Hematopoietic multipotent progenitor cell treated with erythropoietin and hydrocortisone succinate and interleukin-3 and kit ligand, for 4 days (in vitro differentiated cells): ENCODE measurements at places on chromosomes 2 and 18.
A peak's percentile ranks its signal among the peaks of the same experiment; 100 is the strongest.

DNA sequence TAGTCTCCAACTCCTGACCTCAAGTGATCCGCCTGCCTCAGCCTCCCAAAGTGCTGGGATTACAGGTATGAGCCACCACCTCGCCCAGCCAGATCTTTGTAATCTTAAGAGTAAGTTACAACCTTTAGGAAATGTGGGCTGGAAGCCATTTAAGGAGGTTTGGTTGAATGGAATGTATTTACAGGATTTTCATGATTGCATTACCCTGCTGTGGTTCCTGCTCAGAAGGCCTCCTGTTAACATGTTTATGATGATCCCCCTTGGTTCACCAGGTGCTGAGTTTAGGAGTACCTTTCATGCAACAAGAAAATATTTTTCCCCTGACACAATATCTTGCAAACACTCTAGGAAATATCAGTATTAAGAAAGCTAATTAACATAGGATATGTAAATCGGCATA, 187.4 kb upstream of the SH3BP4 start:
- no peak for DNase-seq

DNA sequence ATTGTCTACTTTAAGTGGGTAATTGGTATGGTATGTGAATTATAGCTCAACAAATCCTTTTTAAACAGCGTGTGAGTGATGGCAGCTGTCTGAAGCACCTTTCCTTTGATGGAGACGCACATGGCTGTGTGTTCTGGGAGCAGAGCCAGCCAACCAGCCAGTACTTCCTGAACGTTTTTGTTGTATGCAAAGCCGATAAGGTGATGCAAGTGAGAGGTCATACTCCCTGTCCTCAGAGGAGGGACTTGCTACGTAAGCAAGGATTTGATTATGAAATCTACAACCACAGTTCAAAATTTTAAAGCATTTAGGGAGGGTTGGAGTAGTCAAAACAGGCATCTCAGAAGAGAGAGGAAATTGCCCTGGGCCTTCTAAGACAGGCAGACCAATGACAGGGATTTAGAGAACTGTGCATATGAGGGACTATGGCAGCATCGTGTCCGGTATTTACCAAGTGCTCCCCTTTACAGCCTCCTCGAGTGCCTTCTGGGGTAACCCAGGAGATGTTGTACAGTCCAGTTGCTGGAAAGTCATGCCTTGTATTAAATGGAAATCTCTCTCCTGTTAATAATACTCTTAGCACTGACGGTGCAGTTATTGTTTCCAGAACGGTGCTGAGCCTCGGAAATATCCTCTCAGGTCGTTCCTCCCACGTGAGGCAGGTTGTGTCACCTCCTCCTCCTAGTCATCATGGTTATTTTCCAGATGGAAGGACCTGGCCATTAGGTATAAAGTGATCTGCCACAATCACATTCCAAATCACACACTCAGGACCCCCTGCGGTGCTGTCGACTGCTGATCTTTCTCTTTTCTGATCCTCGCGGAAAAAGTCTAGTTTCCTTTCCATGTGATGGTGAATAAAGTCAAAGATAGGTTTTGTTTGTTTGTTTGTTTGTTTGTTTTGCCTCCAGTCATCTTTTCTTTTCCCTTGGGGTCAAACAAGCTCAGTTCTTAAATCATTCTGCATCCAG, 28.4 kb downstream of the ARHGEF4 start:
- DNase-seq = peak; percentile 59

DNA sequence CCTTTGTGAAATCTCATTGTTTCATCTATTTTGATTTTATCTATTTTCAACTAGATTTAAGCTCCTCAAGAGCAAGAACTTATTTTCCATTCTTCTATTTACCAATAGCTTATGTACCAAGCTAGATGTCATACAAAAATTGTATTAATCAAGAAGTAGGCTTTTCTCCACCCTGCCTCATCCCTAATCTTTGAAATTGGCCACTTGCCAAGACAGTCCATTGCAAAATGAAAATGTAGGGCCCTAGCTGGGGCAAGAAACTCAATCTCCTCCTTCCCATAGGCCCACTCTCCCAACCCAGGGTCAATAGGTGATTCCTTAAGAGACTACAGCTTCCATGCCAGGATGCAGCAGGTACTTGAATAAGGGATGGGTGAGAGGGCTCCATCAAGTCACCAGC, 39.3 kb upstream of the STPG4 start:
- DNase-seq = no peak

- DNase-seq = no peak
Measured at GRCh38 chr2:174442546-174443510, 44.0 kb downstream of the GPR155 start.

- DNase-seq = no peak
Measured at GRCh38 chr18:47898696-47899095, 31.8 kb downstream of the SMAD2 start.

- no peak for DNase-seq
Measured at GRCh38 chr2:241676665-241677064, 9.9 kb downstream of the DTYMK start.

DNA sequence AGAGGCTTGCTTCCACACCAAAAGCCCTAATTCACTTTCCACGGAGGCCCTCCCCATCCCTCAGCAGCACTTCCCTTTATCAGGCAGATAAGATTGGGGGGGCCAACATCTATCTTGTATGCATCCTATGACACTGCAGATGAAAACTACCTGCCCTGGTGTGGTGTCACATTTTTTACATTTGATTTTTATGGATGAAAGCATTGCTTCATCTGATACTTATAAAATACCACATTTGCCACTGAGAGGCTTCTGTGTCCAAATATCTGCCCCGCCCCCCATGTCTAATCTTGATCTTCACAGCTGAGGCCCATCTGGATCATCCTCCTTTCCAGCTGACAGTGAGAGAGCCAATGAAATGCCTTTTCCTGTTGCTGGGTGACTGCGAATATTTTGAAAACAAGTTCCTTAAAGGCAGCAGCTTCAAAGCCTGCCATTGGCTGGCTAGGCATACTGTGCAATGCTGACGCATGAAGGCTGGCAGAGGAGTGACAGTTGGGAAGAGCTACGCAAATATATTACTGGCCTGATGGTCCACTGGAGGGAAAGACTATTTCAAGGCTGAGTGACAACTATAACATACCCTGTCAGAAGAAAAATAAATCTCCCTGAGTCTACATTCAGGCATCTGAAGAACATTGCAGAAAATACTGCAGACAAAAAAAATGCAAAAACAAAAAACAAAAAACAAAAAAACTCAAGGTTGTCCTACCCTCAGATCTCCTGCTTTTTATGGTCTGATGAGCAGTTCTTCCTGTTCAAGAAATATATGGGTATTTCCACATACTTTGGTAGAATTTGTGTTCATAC, 318.7 kb downstream of the PDE11A start:
- DNase-seq = peak; percentile 79

DNA sequence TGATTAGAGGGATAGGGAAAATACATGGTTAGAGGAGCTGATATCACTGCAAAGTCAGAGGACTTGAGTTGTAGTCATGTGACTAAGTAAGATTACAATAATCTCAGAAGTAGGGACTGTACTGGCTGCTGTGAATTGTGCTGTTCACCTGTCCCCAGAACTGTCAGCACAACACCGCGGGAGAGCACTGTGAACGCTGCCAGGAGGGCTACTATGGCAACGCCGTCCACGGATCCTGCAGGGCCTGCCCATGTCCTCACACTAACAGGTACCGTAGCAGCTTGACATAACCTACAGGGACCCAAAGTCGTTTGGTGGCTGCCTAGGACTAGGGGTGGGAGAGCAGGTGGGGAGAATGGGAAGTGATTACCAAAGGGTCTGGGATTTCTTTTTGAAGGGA, 132.8 kb upstream of the TTC39C start:
- DNase-seq = no peak

GRCh38 chr2:43391878-43392215, 165.4 kb upstream of the ZFP36L2 start:
- DNase-seq = no peak

GRCh38 chr2:196783431-196784094, 15.9 kb downstream of the GTF3C3 start:
- no peak for DNase-seq

DNA sequence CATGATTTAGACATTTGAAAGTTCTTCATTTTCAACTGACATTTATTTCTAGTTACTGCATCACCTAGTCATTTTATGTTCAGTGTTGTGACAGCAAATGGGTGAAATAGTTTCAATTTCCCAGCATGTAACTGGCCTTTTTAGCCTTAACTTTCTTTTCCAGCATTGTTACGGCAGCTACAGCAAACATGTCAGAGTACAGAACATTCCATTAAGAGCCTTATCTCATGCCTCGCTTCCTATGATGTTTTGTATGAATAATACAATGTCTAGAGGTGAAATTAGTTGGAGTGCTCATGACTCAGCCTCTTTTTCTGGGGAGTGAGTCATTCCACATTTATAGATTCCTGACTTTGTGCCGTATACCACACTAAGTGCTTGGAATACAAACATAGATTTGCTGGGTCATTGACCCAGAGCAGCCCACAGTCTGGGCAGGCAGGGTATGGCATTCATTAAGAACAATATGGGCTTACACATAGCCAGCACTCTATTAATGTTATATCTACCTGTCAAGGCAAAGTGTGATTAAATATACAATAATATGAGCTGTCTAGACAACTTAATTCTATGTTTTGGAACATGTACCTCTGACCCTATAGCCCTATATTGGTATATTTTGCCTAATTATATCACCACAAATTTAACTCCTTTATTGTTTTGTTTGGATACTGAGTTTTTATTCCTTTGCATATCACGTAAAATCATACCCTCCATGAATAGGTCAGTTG, 72.2 kb downstream of the MAP2 start:
- no peak for DNase-seq
